ENCODE measurements at places on chromosomes 3 and 15. TPM values are rescaled to one million over a fixed set of nuclear protein-coding genes. Genes with fewer than 3 reads are reported as not detected.
A peak's percentile ranks its signal among the peaks of the same experiment; 100 is the strongest.

- DNase-seq = no peak
Observed at GRCh38 chr3:90091549-90091948, 984.1 kb downstream of the EPHA3 start.

The PLCH1 gene
- 3.2 TPM for total RNA-seq

- no peak for DNase-seq
Observed at GRCh38 chr3:81793410-81793809, 32.0 kb upstream of the GBE1 start.

GRCh38 chr15:52857937-52858781, 68.0 kb upstream of the ONECUT1 start:
- DNase-seq = no peak

DNA sequence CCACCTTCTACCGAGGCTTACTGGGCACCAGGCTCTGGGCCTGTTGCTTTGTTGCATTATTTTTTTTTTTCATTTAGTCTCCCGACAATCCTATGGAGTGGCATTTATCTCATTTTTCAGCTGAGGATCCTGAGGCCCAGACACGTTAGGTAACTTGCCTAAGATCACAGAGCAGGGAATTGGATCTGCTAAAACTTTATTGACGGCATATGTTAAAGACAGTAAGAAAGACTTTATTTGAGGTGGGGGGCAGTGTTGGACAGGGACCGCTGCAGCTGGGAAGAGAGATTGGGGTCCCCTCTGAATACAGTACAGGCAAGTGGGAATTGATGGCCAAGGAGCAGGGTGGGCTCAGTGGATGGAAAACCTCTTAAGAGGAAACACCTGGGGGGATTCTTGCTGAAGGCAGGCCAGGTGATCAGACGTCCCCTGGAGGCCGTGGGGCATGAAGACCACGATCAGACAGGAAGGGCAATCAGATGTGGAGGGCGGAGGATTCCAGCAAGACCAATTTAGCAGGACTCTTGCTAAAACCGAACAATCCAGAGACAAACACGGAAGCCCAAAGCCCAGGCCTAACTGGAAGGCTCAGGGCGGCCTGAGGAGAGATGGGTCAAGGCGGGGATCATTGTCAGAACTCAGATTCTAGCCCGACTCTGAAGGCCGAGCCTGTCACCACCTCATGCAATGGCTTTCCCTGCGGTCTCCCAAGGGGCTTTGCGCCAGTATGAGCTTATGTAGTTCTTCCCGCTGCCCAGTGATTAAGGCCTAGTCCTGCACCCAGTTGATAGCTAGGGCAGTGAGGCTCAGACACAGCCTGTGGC, 53.7 kb downstream of the RGMA start:
- DNase-seq = no peak

- DNase-seq = no peak
Observed at GRCh38 chr3:40911928-40912327, 287.4 kb upstream of the CTNNB1 start.

DNA sequence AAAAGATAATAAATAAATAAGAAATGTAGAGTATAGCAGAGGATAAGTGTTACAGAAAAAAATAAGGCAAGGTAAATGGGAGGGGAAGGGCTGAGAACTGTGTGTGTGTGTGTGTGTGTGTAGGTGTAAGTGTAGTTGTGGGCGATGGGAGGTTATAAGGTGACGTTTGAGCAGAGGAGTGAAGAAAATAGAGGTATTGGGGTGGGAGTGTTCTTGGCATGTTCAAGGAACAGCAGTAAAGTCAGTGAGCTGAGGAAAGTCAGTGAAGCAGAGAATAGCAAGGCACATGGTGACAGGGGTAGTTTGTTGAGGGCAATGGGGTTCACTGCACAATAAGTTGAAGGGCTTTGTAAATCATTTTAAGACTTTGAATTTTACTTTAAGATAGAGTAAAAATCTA, 30.9 kb upstream of the ZNF148 start:
- no peak for DNase-seq

DNA sequence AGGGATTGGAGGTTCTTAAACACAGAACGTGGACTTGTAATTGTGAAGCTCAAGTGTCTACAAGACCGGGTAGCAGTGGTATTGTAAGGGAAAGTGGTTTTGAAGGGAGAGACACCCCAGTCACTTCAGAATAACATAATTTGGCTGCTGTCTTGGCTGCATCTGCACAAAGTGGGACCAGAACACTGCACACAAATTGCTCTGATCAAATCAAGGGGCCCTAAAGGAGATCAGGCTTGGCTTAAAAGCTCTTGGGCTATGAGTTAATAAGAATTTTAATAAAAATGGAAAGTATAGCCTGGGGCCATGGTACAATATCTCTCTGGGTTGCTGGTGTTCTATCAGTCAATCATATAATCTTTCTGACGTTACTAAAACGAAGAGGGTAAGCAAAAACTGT, 356.1 kb upstream of the ICE2 start:
- peak; percentile 47 for DNase-seq

- DNase-seq = no peak
Observed at GRCh38 chr15:56968821-56969220, 50.4 kb downstream of the TCF12 start.

GRCh38 chr3:56484525-56485032, 16.3 kb upstream of the ERC2 start:
- DNase-seq = no peak

The IL20RB gene
- 0.42 TPM for total RNA-seq

DNA sequence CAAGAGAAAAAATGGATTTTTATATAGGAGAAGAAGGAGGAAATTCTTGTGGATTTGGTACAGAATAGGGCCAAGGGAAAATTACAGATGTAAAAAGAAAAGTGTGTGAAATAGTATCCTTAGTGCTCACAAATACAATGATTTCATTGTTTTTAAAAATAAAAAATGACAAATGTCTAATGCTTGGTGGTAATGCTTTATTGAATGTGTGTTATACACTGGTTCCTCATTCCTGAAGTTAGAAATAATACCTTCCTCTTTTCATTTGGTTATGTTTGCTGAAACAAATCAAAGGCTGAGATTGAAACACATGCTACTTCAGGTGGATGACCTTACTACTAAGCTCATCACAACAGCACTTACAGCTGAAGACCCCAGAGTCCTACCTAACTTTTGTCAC, 37.7 kb upstream of the CCR2 start:
- no peak for DNase-seq

GRCh38 chr3:142645236-142645793, 49.1 kb downstream of the PLS1 start:
- DNase-seq = no peak

- no peak for DNase-seq
Observed at GRCh38 chr3:23667536-23668429, 138.0 kb upstream of the UBE2E1 start.

The BFSP2 gene
- total RNA-seq = not detected

DNA sequence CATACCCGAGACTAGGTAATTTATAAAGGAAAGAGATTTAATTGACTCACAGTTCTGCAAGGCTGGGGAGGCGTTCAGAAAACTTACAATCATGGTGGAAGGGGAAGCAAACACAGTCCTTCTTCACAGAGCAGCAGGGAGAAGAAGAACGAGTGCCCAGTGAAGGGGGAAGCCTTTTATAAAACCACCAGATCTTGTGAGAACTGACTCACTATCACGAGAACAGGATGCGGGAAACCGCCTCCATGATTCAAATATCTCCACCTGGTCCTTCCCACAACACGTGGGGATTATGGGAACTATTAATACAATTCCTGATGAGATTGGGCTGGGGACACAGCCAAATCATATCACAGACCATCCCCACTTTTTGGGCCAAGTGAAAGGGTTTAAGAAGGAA, 58.8 kb upstream of the CTXND1 start:
- no peak for DNase-seq

DNA sequence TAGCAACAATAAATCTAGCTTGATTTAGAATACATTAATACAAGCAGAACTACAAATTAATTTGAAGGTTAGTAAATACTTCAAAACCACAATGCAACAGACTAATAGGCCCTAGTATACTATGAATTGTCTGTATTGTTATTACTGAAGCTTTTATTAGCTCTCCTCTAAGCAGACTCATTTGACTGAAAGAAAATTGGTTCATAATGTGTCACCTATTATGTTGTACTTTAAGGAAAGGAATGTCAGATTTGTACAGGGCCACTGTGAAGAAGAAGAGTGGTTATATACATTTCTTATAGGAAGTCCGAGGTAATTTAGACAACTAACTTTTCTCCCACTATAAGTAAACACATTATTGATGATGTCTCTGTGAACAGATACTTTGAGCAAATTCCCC, 954.5 kb downstream of the ZPLD1 start:
- DNase-seq = no peak

The PPP1R14D gene
- not detected for total RNA-seq

- DNase-seq = no peak
Observed at GRCh38 chr15:48644827-48645557, 517 bp downstream of the FBN1 start.

GRCh38 chr3:8736436-8736835, 2.8 kb downstream of the CAV3 start:
- DNase-seq = no peak

- DNase-seq = no peak
Observed at GRCh38 chr3:194399166-194399565, at the start of gene GP5. TSS of gene GP5 (minus strand) at chr3:194399266. CDS start at chr3:194398282, 984 bp downstream.

GRCh38 chr3:173096994-173097785, 43.8 kb downstream of the SPATA16 start:
- DNase-seq = no peak

DNA sequence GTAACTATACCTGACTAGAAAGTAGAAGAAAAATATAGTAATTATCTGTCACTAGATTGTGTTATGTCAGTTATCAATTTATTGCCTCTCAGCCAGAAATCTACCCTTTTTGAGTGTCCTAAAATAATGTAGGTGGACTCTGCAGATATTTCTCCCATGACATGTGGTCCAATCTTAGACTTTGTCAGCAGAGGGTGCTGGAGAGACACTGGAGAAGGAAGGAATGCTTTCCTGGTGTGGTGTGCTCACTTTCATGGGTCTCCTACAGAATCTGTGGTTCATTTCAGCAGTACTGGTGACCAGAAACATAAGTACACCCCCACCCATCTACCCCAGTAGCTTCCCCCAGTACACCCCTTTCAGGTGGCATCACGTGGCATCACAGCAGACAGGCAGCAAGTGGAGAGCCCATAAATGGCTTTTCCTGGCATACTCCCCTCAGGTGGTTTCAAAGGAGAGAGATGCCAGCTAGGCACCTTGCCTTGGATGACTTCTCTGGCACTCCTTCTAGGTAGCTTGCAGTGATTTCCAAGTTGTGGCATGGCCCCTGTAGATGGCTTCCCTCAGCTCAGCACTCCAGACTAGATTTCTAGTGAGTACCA, 114.7 kb downstream of the GADL1 start:
- no peak for DNase-seq

DNA sequence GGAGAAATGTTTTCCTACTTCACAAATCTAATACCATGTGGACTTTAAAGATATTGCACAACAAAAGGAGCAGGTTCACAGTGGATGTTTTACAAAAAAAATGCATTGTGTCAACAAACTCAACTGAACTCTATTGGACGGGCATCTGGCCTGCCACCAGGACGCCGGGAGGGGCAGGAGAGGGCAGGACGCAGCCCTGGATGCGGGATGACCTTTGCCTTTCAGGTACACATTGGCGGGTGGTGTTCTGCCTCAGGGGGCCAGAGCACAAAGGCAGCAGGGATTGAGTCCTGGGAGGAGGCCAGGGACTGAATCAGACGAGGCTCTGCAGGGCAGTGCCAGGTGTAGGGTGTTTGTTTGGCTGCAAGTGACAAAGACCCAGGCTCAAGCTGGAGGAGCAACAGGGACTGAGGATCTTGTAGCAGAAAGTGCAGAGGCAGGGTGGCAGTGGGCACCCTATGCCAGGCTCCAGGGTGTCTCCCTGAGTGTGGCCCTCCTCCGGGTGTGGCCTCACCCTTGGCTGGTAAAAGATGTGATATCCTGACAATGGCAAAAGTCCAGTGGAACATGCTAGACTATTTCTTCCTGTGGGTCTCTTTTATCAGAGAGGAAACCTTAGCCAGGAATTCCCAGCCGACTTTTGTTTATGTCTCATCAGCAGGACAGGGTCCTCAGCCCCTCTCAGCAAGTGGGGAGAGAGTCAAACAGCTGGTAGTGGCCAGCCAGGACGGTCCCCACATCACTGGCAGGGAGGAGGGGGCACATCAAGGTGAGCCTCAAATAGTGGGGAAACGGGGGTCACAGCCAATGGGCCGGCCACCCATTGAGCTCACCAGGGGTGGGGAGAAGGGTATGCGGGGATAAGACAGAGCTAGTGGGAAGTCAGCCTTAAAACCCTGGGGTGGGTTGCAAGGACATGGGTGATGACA, 29.7 kb upstream of the KLF13 start:
- DNase-seq = no peak

The RNF168 gene
- total RNA-seq = 20.6 TPM

GRCh38 chr15:41161736-41162135, 45.7 kb upstream of the INO80 start:
- DNase-seq = no peak

Measured in urinary bladder (tissue), 4 donors.